Calu3 (cell line): ENCODE measurements at places on chromosomes 3 and 15.

- DNase-seq, result no peak
These were observed 137.5 kb downstream of the XXYLT1 start for GRCh38 chr3:195133462-195133861.

GRCh38 chr3:46663591-46664135, 29.8 kb downstream of the ALS2CL start:
- peak; percentile 26 for DNase-seq

GRCh38 chr15:100732211-100733055, 130.0 kb downstream of the ASB7 start:
- no peak for DNase-seq

DNA sequence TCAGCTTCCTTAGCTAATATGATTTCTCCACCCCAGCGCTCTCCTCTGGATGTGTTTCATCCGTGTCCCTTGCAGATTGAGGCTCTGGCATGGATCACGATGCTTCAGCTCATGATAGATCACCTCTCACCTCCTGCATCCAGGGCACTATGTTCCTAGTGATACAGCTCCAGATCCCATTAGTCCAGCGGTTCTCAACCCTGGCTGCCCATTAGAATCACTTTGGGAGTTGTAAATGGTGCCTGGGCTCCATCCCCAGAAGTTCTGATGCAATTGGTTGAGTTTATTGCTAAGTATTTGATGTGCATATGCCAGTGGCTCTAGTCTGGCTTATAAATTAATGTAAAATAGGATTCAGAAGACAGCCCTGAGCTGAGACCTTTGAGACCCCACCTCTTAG, 34.5 kb downstream of the INSYN1 start:
- DNase-seq, result no peak
